ENCODE measurements at places on chromosomes 3 and 15.

DNA sequence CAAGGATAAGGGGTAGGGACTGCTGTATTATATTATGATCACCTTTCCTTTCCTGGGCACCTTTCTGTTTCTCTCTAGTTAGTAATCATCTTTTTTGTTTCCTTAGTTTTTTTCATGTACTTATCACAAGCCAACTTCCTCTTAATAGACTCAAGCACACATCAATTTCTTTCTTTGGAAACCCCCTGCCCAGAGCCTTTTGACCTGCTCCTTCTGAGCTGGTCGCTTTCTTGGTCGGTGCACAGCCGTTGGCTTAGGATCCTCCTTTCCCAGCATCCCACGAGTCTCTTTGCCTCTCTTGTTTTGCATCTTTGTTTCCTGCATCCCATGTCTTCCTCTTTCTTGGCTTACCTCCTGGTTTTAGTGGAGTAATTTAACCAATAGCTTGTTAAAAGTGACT is 26.9 kb downstream of the GASK1A start:
- no peak for DNase-seq

- no peak for DNase-seq
These were observed 124.3 kb upstream of the SPRED1 start for GRCh38 chr15:38128341-38128781.

GRCh38 chr3:46667657-46668056 is 25.8 kb downstream of the ALS2CL start:
- DNase-seq, result no peak

- DNase-seq, result no peak
These were observed 1361.4 kb downstream of the ROBO1 start for GRCh38 chr3:78406396-78406795.

DNA sequence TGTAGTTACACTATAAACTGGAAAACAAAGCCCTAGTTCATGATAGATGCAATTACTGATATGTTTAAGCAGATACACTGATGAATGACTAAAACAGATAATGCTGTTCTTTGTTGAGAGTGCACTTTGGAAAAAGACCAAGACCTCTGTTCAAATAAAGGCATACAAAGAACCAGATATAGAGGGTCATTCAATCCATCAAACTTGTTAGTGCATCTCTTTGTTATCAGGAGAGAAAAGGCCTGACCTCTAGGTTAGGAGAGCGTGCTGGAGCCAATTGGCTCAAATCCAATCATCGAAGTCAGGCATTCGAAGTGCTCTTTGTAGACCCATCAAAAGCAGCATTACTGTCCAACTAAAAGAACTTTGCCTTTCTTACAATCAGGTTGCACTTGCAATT is 124.2 kb downstream of the TFG start:
- DNase-seq, result no peak

DNA sequence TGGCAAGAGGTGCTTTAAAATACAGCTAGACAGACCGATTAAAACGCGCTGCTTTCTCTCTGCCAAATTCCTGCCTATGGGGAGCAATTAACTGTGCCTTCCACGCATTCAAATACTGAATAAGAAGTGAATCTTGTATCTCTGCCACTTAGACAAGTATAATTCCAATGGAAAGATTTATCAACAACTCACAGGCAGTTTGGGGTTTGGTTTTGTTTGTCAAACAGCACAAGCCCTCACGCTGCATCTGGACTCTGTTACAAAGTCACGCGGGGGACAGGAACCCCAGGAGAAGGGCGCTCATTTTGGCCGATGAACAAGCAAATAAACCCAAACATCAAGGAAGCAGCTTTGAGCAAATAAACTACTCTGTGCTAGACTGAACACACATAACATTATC is 61.8 kb upstream of the TMCO5A start:
- DNase-seq, result no peak

- DNase-seq, result no peak
These were observed 189.7 kb upstream of the STT3B start for GRCh38 chr3:31343075-31343474.

GRCh38 chr3:110383356-110383755 is 688.3 kb upstream of the NECTIN3 start:
- no peak for DNase-seq

DNA sequence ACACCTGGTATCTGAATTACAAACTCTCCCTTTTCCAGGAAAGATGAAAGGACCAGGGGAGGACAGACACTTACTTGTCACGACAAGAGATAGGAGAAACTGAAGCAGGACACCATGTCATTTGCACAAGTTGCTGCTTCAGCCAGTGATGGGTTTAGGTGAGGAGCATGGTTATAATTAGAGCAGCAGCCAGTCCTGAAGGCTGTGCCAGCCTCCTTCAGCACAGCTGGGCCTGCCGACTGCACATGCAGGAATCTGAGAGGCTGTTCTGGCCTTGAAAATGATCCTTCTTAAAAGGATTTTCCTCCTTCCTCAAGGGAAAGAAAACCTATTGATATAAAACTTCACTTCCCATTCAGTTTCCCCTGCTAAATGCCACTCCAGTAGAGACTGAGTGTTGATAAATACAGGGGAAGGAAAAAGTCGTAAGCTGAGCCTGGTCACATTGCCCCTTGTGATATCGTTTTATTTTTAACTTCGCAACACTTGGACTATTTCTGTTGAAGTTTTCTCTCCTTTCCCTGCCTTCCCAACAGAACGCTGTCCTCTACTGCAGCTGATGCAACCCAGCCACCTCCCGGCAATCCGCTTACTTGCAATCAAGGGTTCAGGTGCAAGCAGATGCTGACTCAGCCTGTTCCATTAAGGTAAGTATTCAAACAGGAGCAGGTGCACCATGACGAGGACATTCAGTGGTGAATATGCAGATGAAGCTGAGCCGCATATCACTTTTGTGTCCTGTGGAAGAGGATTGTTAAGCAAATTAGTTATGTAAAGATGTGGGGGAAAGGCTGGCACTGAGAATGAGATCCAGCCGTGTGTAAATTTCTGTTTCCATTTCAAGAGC is at the start of gene FBXO40:
Gene FBXO40, plus strand, starts transcription at position 524 of the 847 bp plus-strand sequence. CDS start 27,197 bp downstream, outside the sequence.
- no peak for DNase-seq

DNA sequence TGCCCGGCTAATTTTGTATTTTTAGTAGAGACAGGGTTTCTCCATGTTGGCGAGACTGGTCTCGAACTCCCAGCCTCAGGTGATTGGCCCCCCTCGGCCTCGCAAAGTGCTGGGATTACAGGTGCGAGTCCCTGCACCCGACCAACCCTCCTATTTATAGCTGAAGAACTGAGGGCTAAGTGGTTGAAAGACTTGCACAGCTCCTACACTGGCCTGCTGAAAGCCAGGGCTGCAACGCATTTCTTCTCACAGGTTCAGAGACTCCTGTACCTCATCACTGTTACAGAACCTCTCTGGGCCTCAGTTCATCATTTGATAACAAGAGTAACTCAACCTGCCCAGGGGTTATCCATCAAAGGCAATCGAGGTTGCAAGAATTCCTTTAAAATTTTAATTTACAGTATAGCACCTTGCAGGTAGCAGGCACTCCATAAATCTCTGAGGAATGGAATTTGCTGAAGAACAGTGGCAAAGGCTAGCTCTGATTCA is 626.5 kb upstream of the TBL1XR1 start:
- DNase-seq, result no peak

DNA sequence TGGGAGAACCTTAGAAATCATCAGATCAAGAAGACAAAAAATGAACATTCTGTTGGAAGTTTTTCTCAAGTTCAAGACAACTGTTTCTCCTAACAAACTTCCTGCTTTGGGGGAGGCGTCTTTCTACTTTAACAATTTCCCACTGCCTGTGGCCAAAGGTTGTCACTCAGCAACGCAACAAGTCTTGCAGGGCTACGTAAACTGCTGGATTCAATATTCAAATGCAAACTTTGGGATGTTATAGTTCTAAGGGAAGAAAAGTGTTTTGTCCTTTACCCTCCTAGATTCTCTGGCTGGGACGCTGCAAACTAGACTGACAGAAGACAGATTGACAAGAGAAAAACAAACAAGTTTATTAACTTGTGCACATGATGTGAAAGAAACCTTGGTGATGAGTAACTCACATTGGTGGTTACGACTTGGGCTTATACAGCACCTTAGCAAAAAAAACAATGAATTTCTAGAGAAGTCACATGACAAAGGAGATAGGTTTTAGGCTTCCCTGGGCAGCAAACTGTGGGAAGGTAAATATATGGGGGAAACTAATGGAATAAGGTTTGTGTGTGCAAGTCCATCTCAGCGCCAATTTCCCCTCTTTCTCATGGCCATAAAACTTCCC is 34.0 kb upstream of the ARPIN start:
- no peak for DNase-seq

GRCh38 chr3:122397201-122397600 is 13.2 kb downstream of the FAM162A start:
- DNase-seq, result no peak

GRCh38 chr3:177705976-177706823 is 508.9 kb upstream of the TBL1XR1 start:
- DNase-seq, result no peak

DNA sequence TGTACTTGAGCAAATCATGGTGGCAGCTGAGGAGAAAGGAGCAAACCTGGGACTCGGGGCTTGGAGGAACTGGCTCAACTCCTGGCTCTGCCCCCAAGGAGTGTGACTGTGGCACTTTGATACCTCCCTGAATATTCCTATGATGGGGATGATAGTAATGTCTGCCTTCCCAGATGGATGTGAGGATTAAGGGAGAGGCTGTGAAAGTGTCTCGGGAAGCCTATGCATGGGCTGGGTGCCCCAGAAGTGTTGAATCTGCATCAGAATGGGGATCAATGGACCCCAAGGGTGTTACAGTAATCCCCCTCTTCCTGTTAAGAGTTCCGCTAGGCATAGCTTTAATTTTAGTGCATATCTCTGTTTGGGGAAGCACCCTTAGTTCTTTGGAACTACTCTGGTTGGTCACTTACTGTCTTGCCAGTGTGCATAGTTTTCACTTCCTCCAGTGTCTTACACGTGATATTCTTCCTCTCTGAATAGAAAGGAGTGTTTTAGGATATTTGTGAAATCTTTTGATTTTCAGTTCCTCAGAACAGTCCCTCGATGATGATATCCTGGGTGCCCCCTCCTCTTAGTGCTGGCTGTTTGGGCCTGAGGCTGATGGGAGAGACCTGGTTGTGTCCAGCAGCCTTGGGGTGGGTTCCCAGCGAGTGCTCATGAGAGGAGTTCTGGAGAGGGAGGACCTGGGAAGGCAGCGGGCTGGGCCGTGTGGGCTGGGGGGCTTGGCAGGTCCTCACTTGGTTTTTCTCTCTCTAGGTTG is 97.5 kb downstream of the CHDH start:
- DNase-seq, result no peak

DNA sequence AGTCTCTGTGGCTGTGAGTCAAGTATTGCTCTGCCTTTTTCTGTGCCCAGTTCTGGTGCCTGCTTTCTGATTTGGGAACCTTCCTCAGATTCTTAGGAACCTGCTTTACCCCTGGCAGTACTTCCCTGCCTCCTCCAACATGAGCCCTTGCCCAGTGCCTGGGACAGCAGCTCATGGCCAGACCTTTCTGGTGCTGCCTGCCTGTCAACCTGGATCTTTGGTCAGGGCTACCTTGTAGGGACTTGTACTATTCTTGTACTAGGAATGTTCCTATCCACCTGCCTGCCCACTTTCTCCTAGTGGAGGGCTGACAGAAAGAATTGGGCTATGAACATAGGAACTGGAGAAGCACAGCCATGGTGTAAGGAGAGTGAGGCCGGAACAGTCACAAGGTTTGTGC is 28.8 kb upstream of the EPHB1 start:
- no peak for DNase-seq

- no peak for DNase-seq
These were observed 775.6 kb downstream of the ROBO2 start for GRCh38 chr3:77815467-77815866.

DNA sequence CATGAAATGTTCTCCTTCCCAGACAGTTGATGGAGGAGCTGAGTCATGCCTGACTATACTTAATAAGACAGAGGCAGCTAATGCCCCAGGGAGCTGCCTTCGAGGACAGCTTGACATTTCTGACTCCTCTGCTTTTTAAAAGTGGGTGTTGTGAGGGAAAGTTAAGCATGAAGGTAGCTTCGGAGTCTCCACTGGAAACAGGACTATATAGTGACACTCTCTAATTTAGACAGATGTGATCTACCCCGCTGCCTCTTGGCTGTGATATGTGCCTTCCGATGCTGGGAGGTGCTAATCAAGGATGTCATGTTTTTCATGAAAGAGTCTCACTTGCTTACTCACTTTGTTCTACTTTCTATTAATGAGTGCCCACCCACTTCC is 72.7 kb downstream of the IL1RAP start:
- no peak for DNase-seq

DNA sequence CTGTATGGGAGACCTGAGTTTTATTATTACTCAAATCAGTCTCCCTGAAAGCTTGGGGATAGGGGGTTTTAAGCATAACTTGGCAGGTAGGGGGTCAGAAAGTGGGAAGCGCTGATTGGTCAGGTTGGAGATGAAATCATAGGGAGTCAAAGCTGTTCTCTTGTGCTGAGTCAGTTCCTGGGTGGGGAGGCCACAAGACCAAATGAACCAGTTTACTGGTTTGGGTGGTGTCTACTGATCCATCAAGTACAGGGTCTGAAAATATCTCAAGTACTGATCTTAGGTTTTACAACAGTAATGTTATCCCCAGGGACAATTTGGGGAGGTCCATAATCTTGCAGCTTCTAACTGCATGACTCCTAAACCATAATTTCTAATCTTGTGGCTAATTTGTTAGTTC is 17.8 kb upstream of the IQCF6 start:
- DNase-seq, result no peak

DNA sequence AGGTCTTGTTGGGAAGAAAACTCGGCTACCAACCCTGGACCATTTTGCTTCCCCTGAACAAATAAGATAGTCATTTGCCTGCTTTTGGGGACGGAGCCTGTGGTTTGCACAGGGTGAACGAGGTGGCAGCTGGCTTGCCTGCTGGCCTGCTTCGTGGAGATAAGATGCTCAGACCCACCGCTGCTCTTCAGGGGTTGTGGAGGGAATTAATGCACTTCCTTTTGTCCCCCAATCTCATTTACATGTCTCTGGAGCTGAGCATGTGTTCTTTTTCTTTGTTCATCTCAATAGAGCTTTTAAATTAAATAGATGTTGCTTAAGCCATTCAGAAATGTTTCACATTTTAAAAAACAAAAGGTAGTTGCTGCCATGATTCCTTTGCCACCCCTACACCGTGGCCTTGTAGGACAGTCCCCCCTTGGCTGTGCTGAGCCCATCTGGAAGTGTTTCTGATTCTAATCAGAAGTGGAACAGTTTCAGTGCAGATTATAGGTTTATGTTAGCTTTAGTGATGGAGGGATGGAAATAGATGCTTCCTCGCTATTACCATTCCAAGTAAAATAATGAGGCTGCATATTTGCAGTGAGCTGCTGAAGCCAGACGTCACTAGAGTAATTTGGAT is 25.6 kb downstream of the APBA2 start:
- DNase-seq, result no peak

GRCh38 chr15:78850941-78851755 is 21.5 kb upstream of the MORF4L1 start:
- DNase-seq, result no peak

GRCh38 chr3:13417166-13417947 is 2.8 kb downstream of the NUP210 start:
- DNase-seq, result no peak

DNA sequence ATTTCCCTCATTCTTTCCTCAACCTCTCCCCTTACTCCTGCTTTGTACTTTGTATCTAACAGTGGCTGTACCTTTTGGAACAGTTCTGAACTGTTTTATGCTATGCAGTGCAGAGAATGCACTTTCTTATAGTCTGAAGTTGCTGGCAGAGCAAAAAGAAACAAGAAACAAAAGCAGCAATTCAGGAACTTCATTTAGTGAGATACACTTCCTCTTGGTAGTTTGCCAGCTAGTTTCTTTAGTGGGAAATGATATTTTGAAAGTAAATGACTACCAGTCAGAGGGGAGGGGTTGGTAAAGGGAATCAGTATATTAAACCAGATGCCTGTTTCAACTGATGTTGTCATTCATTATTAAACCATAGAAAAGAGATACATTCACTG is 55.0 kb upstream of the CHD2 start:
- no peak for DNase-seq
